AG09309 (cell line): ENCODE measurements at places on chromosomes 4 and X.

GRCh38 chr4:109574443-109574850 lies 14.4 kb downstream of the MCUB start:
- DNase-seq: no peak

- no peak for DNase-seq
These were observed 30.7 kb upstream of the RAPGEF2 start for GRCh38 chr4:159071969-159072765.

GRCh38 chr4:165766976-165767375 lies 106.1 kb upstream of the TLL1 start:
- DNase-seq: no peak

GRCh38 chr4:167787231-167787630 lies 305.1 kb upstream of the ANXA10 start:
- no peak for DNase-seq

DNA sequence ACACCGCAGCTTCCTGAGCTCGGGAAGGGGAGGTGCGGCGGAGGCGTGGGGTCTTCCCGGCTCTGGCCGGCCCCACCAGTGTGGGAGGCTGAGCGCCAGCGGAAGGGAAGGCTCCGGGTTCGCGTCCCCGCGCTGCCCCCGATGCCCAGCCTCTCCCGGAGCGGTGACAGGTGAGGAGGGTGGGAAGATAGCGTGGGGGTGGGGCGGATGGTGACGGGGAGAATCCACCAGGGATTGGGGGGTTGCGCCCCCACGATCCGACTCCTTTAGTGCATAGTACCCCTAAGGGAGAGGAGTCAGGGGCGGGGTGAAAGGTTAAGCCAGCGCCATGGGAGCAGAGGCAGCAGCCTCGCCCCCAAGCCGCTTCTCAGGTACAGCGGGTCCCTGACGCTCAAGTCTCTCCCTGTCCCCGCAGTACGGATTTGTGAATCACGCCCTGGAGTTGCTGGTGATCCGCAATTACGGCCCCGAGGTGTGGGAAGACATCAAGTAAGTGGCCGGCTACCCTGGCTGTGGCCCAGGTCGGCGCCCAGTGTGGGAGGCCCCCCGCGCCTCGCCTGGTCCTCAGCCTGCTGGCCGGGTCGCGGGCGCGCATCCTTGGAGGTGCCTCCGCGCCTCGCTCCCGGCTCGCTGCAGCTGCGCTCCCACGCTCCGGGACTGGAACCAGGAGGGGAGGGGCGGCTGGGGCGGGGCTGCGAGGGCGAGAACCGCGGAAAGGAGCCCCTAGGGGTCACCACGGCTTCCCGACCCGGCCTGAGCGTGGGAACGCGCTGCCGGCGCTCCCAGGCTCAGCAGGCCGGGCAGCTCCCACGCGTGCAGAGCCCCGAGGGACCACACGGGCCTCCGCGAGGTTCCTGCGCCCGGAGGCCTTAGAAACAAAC lies 791 bp downstream of the GUCY1B1 start:
- no peak for DNase-seq

GRCh38 chr4:76484654-76485053 lies 49.6 kb downstream of the SHROOM3 start:
- no peak for DNase-seq

GRCh38 chr4:109408711-109409110 lies 24.9 kb upstream of the SEC24B start:
- no peak for DNase-seq

GRCh38 chrX:7972586-7972985 lies 45.4 kb upstream of the PNPLA4 start:
- no peak for DNase-seq

- DNase-seq: no peak
These were observed 46.1 kb upstream of the S100G start for GRCh38 chrX:16603822-16604221.

GRCh38 chrX:119755981-119756533 lies 2.3 kb upstream of the SOWAHD start:
- no peak for DNase-seq

DNA sequence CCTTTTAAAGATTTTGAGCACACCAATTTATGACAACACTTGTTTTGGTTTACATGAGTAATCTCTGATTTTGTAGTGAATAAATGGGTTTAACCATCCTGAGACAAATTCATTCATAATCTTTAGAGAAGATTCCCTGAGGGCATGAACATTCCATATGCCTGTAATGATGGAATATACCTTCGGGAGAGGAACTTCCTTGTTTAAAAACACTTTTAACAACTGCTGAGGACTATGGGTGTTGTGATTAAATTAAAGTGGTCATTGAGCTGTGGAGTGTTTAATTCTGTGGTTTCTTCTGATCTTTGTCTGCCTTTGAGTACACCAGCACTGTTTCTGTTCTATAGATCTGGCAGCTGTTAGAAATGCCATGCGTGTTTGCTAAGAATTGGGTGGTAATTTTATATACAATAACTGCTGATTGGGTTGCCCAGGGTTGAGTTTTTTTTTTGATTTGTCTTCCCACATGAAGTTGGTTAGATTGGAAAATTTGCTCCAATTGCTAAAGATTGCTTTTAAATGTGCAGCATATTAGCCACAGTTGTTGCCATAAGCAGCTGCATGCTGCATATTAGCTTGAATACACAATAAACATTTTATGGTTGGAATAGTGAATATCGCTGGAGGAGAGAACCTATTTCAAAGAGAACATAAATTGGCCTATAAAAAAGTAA lies 86.8 kb downstream of the DCLK2 start:
- no peak for DNase-seq

GRCh38 chr4:123841447-123842121 lies 445.0 kb downstream of the SPRY1 start:
- no peak for DNase-seq

- no peak for DNase-seq
These were observed 1.4 kb downstream of the HELT start for GRCh38 chr4:185019456-185020292.

DNA sequence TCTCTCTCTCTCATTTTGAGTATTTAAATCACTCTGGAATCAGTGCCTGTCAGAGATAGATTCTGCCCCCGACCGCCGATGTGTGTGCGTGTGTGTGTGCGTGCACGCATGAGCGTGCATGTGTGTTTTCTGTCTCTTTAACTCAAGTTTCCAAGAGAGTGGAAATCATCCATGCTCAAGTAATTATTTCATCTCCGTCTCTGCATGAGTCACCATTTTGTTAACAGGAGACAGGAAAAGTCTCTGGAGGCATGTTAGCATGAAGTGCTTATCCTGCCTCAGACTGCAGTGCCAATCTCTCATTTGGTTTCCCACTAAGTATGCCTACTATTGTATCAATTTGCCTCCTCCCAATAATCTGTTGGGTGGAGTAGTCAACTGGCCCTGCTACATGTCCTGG lies 182.9 kb upstream of the NHS start:
- DNase-seq: no peak

GRCh38 chrX:1397001-1397400 lies 5.1 kb upstream of the SLC25A6 start:
- DNase-seq: no peak

DNA sequence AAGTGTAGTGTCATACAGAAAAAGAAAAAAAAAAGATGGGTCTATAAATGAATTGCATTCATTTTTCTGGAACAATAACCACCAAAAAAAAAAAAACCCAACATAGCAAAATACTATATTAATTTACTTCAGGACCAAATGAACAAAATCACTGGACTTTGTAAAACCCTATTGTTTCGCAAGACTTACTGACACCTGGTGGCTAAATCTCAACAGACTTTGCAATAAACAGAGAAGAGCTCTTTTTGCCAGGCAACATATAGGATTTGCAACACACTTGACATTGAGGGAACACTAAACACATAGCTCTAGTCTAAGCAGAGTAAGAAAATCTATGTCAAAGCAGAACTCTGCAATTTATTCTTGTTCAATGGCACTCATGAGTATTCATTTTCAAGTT lies 990.2 kb downstream of the STPG2 start:
- no peak for DNase-seq

GRCh38 chr4:88793475-88793874 lies 95.8 kb upstream of the NAP1L5 start:
- DNase-seq: no peak

- DNase-seq: no peak
These were observed 21.3 kb downstream of the TXLNG start for GRCh38 chrX:16807548-16807947.

GRCh38 chrX:56726605-56727004 lies 2.4 kb upstream of the NBDY start:
- DNase-seq: peak; percentile 13

DNA sequence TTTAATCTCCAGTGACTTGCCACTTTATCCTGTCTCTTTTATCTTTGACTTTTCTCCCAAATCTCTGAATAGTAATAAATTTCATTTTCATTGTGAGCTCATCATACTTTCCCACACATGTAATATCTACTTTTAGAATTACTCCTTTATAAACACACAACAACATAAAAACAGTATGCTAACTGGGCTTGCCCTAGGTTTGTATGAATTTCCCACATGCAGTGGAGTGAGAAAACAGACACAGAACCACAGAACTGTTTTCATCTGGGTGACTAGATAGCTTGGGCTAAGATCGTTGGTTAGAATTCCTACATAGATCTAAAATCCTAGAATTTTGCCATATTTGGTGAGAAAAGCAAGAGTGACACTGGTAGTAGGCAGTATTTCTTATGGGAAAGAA lies 409.5 kb downstream of the SPRY1 start:
- no peak for DNase-seq

DNA sequence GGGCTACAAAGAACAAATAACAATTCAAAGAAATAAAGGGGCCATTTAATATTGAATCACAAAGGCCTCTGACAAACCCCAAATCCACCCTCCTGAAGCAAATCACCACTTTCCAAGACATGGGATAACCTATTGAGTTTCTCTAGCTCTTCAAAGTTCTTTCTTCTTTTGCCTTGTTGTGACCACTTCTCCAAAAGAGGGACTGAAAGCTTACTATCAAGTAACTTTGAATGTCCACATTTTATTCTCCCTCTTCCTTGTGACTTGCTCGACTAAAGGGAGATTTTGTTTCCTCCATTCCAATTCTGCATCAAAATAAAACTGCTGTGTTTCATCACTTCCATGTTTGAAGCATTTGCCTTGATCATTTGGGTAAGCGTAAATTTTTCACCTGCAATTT lies 166.6 kb upstream of the SLC7A11 start:
- DNase-seq: no peak

GRCh38 chr4:62196338-62196737 lies 996.2 kb downstream of the ADGRL3 start:
- no peak for DNase-seq

DNA sequence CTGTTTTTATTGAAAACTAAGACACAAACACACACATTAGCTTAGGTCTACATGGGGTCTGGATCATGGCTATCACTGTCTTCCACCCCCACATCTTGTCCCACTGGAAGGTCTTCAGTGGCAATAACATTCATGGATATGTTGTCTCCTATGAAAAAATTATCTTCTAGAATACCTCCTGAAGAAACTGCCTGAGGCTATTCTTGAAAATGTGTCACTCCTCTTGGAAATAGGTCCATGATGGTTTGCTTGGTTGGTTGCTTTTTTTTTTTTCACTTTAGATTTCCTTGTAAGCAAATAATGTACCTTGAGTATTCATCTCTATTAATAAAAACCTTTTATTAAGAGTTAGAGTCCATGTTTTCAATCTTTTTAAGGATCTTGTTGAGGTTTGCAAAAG lies 195.3 kb upstream of the PDE5A start:
- DNase-seq: no peak

GRCh38 chr4:11597506-11597905 lies 168.8 kb upstream of the HS3ST1 start:
- no peak for DNase-seq

- no peak for DNase-seq
These were observed 488.7 kb downstream of the TRIML1 start for GRCh38 chr4:188627892-188628291.

DNA sequence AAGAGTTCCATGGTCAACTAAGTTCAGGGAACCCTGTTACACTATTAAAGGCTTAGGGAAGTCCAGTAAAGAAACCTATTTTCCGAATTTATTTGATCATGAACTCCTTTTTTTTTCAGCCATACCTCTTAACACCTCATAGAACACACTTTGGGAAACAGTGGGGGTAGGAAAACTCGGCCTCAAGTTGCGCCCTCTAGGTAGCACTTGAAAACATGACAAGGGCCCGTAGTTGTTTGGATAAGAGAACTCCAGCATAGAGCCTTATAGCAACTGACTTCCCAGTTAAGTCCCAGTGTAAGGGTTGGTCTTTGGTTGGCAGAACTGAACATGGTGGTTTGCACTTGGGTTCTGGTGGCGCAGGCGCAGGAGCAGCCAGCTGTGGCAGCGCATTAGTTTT lies 14.4 kb downstream of the OGT start:
- no peak for DNase-seq

GRCh38 chr4:153364061-153364460 lies 19.6 kb downstream of the MND1 start:
- no peak for DNase-seq

DNA sequence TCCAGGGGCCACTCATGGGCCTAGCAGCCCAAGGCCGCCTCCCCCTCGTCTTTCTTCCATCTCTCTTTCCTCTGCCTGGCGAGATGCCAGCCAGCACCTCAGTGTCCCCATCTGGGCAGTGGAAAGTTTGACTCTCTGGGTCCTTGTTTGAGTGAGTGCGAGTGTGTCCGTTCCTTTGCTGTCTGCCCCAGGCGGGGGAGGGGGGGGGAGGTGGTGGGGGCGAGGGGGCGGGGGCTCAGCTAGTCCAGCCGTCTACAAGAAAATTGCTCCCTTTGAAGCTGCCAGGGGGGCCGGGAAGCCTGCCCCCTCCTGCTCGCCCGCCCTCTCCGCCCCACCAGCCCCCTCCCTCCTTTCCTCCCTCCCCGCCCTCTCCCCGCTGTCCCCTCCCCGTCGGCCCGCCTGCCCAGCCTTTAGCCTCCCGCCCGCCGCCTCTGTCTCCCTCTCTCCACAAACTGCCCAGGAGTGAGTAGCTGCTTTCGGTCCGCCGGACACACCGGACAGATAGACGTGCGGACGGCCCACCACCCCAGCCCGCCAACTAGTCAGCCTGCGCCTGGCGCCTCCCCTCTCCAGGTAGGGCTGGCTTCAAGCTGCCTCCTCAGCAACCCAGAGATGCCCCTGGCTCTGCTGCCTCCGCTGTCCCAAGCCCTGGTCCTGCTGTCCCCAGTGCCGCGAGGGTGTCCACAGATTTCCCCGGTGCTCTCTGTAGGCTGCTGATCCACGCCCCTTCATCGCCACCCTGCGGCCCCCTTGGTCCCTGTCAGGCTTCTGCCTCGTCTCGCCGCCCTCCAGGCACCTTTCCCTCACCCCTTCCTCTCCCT lies at the start of gene BGN:
Gene BGN, plus strand, starts transcription at position 440 of the 821 bp plus-strand sequence. CDS start 9,652 bp downstream, outside the sequence.
- no peak for DNase-seq

DNA sequence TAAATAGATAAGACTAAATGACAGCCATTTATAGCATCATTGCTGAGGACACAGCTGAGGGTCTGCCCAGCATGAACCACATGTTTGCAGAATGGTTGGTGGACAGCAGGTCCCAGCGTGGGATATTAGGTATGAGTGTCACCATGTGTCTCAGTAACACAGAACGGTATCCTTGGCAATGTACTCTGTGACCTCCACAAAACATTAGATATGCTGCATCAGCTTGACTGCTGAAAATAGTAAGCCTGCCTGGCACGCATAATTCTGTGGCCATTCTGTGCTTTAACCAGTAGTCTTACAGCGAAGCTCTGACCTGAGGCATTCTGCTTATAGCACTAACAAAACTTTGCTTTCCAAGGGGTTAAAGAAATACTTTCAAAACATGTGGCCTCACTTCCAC lies 32.0 kb downstream of the LIMCH1 start:
- no peak for DNase-seq
